LoVo (cell line): ENCODE measurements at places on chromosomes 6 and 20.
A peak's percentile ranks its signal among the peaks of the same experiment; 100 is the strongest.

- DNase-seq = no peak
Measured at GRCh38 chr20:10476319-10476724, 41.2 kb downstream of the SLX4IP start.

DNA sequence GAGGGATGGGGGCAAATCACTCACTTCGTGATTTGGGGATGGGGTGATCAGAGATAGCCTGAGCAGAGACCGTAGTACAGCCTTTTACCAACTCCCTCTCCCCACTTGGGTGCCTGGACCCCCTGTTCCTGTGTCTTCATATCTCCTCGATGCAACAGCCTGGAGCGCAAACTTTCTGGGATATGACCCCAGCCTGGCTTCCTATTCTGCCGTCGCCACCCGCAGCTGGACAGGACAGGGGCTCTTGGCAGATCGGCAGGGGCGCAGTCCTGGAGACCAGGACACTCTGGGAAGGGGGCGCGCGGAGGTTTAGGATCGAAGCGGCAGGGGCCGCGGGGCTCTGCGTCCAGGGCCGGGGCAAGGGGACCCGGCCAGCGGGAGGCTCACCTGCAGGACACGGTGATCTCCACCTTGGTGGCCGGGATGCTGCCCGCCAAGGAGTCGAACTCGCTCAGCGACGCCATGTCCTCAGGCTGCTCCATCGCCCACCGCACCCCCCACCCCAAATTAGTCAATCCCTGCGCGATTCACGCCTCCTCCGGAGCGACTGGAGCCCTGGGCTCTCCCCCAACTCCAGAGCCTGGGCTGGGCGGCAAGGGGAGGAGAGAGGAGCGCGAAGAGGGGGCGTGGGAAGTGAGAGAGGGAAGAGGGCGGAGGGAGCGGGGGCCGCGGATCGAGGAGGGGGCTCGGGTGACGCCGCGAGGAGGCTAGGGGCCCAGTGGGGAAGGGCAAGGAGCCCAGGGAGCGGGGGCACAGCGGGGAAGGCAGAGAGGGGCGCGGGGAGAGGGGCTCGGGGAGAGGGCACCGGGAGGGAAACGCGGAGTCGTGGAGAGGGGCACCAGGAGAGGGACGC, at the start of gene CPNE5:
CPNE5 (minus strand) TSS at position 549 of the 853 bp plus-strand sequence; CDS start at position 482, 67 bp downstream.
- DNase-seq = no peak

DNA sequence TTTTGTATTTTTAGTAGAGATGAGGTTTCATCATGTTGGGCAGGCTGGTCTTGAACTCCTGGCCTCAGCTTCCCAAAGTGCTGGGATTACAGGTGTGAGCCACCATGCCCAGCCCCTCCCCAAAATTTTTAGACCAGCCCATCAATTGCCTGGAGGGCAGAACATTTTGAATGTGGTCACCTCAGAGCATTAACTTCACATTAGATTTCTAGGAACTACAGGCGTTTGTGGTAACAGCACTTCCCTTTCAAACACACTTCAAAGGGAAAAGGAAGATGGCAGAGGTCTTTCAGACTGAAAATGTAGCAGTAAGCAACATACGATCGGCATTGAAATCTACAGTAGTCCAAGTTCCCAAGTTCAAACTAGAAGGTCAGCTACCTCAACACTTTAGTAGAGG, 12.3 kb upstream of the SLA2 start:
- no peak for DNase-seq

DNA sequence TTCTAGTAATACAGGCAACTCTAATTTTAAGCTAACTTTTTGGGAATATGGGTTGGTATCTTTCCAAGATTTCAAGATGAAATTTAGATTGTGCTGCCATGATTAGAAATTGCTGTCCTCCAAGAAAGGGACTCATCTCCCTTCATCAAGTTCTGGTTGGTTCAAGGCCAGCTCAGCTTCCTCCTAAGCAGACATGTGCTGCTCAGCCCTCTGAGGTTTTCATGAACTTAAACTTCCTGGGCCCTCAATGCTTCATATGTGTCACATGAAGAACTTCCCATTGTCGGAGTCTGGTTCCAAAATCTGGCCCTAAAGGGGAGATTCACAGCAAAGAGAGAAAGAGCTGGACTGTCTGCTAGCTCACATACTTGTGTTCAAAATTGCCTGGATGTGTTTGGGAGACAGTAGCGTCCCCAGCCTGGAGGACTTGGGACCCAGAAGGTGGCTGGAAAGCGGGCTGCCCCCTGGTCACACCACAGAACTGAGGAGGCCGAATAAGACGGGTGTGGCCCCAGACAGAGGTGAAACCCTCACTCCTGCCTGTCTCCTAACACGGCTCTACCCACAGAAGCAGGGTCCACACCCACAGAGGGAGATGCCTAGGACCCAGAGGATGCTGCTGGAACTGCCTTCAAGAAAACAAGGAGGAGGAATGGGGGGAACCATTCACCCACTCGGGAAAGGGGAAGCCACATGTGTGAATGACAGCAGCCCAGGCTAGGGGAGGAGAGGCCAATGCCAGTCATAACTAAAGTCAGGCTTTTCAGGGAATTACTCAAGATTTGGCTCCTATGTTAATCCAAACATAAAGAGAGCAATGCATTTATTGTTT, 54.3 kb upstream of the GPR31 start:
- DNase-seq = no peak

DNA sequence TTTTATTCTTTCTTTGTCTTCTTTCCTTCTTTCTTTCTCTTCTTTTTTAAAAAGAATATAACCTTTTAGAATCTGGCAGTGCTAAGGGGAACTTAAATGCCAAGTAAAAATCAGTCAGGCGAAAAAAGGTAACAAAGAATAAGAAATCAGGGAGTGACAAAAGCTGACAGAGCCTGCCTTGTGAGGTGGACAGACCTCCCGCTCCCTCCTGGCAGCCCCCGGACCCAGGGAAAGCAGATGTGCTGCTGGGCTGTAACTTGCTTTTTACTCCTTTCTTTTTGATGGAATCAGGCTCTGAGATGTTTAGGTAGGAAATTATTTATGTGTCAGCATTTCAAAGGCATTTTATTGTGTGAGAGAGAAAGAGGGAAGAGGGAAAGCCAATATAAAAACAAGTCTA, 95.5 kb upstream of the TRAF3IP2 start:
- no peak for DNase-seq

- DNase-seq = no peak
Measured at GRCh38 chr20:19960745-19961144, 56.4 kb upstream of the NAA20 start.

DNA sequence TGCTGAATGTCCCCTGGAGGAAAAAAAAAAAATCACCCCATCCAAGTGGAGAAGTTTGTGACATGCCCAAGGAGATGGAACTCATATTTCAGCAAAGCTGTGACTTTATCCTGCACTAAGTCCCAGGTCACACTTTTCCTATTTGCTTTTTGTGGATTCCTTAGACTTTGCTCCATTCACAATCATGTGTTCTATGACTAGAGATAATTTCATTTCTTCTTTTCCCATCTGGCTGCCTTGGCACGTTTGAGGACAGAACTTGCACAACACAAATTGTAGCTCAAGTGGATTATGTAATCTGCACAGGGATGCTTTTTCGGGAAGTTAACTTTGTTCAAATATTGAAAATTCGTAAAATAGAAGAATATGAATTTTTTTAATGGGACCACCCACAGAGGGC, 100.7 kb upstream of the PTPN1 start:
- DNase-seq = no peak

GRCh38 chr6:32109114-32109764, at the start of gene TNXB:
Gene TNXB, minus strand, starts transcription at chr6:32109338. Its CDS starts 11,140 bp downstream, at chr6:32098198.
- DNase-seq = no peak

DNA sequence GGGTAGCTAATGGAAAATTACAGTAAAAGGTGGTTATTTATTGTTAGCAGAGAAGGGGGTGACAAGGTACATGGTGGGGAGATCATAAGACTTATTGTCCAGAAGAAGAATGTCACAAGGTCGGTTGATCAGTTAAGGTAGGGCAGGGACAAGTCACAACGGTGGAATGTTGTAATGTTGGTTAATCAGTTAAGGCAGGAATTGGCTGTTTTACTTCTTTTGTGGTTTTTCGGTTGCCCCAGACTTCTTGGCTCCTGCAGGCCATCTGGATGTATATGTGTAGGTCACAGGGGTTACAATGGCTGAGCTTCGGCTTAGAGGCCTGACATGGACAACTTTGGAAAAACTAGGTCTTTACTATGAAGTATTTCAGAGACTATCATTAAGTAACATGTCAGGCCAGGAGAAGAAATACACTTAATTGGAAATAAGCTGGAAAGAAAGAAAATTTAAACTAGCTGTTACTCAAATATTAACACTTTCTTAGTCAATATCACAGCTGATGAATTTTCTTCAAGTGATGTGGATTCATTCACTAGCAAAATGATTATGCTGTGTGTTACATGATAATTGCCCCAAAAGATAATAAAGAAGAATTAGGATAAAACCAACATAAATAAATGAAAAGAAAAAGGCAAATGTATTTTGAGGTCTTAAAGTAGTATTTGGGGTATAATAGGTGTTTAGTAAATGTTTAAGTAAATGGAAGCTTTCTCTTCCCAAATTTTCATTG, 4.4 kb downstream of the AIG1 start:
- no peak for DNase-seq

- DNase-seq = no peak
Measured at GRCh38 chr6:124535746-124536145, 426.5 kb upstream of the RNF217 start.

DNA sequence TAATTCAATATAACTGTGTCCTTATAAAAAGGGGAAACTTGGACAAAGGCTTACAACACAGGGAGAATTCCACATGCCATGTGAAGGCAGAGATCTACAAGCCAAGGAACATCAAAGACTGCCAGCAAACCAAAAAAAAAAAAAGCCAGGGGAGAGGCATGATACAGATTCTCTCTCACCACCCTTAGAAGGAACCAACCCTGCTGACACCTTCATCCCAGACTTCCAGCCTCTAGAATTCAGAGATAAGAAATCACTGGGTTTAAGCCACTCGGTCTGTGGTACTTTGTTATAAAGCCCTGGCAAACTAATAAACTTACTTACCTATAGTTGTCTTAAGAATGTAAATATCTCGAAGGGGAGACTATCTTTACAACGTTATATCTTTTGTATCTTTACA, 4.4 kb downstream of the SERINC3 start:
- DNase-seq = no peak

- DNase-seq = no peak
Measured at GRCh38 chr6:36120979-36121786, 9.1 kb upstream of the MAPK13 start.

DNA sequence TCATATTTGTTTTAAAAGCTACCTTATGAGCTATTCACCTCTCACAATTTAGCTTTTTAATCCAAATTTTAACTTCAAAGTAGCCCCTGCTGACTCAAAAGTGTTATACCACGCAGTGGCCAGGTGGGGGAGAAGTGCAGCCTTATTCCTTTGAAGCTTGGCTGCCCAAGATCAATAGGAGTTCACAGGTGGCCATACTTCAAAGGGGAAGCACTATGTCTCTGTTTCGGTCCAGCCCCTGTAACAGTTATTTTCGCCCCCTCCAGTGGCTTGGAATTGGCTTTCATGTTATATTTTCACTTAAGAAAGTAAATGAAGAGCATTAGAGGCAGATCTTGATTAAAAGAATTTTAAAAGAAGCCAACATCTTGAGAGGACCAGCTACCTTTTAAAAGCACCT, 608.4 kb downstream of the EPHA7 start:
- DNase-seq = peak; percentile 6

- no peak for DNase-seq
Measured at GRCh38 chr20:22630701-22631100, 46.3 kb upstream of the FOXA2 start.

DNA sequence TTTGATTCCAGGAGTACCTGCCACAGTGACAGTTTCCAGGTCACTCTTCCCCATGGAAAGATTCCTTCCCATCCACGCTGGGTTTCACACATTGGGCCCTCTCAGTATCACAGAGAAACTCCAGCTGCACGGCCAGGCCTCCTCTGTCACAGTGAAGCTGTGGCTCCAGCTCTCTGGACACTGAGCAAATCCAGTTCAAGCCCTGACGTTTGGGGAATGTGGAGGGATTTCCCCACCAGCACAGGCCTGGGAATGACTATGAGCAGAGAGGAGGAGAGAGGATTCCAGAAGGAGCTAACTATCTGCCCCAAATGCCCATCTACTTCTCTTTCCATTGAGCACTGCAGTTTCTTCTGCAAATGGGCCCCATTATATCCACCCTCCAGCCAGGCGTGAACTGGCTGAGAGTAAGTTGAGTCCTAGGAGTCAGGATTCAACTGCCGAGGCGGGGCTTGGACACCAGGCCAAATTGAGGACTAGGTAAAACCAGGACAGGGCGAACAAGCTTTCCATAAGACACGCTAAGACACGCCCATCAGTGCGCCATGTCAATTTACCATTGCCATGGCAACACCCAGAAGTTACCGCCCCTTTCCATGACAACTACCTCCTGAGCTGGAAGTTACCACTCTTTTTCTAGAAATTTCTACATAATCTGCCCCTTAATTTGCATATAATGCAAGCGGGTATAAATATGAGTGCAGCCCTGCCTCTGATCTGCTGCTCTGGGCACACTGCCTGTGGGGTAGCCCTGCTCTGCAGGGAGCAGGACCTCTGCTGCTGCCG, 9.2 kb upstream of the BNIP5 start:
- no peak for DNase-seq

GRCh38 chr6:15386756-15387112, 140.9 kb downstream of the JARID2 start:
- no peak for DNase-seq

- no peak for DNase-seq
Measured at GRCh38 chr6:135063926-135064325, 9.3 kb upstream of the HBS1L start.

GRCh38 chr6:2205396-2205795, 40.0 kb downstream of the GMDS start:
- DNase-seq = no peak

- DNase-seq = no peak
Measured at GRCh38 chr6:111342913-111343312, 140.1 kb downstream of the REV3L start.

- peak; percentile 5 for DNase-seq
Measured at GRCh38 chr6:148805777-148806176, 58.9 kb downstream of the UST start.

DNA sequence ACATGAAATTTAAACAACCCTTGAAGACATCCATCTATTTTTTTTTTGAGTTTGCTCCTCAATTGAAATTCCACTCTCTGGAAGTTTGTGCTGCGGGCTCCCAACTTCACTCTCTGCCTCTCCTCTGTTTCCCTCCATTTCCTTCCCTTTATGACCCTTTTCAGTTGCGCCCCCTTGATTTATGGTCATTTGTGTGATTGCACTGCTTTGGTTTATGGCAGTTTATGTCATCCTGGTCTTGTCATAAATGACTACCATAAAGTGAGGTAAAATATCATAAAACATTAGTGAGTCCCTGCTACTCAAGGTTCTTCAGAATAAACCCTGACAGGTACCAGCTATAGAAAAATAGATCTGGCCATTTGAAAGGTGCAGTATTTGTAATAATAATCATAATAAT, 348.3 kb upstream of the ZFP64 start:
- DNase-seq = no peak

DNA sequence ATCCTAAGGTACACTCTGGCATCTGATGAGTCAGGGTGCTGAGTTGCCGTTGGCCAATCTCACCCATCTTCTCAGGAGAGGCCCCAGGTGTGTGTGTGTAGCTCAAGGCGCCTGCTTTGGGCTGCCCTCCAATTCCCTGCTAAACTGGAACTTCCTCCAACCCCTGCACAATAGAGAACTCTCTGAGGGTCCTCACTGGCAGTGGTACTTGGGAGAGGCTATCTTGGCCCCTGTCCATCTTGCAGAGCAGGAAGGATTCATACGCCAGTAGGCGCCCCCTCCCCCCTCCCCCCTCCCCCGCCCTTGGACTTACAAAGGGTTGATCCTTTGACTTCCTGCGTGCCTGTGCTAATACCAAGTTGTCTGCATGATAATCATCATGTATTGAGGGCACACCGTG, 173.6 kb downstream of the SASH1 start:
- DNase-seq = no peak

- no peak for DNase-seq
Measured at GRCh38 chr6:163565140-163565539, 150.6 kb downstream of the QKI start.

GRCh38 chr20:2919518-2920245, 46.4 kb downstream of the PTPRA start:
- DNase-seq = peak; percentile 12
